ENCODE measurements at places on chromosomes 11 and 22.

DNA sequence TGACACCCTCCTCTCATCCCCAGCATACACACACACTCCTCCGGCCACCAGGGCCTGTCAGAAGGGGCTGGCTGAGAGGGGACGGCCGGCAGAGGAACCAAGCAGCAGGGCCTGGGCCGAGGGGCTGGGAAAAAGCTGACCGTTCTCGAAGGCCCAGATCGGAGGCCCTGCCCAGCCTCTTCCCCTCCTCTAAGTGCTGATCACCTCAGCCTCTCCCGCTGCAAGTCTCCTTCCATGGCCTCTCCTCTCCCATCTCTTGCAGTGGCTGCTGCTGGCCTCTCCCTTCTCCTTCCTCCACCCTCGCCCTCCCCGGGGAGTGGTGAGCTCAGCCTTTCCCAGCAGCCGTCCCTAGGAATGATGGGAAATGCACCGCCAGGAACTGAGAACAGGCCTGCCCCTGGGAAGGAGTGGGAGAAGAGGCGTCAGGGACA, 39.6 kb downstream of the ARRB1 start:
- DNase-seq: no peak

DNA sequence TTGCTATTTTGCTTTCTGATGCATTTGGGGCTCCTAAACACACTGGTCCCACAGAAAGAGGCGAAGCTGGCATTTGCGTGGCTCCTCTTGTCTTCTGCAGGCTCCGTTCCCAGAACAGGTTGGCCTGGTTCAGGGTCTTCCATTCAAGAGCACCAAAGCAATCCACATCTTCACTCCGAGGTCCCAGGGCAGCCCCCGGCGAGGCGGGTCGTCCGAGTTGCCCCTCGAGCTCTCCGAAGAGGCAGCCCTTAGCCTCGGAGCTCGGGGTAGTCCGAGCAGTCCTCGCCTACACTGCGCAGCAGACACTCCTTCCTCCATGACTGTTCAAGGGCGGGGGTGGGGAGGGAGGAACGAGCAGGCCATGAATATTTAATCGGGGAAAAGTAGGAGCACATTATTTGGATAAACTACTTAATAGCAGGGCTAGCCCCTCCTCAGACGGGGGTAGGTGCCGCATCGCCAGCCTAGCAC, 321.3 kb downstream of the BLID start:
- DNase-seq: no peak

DNA sequence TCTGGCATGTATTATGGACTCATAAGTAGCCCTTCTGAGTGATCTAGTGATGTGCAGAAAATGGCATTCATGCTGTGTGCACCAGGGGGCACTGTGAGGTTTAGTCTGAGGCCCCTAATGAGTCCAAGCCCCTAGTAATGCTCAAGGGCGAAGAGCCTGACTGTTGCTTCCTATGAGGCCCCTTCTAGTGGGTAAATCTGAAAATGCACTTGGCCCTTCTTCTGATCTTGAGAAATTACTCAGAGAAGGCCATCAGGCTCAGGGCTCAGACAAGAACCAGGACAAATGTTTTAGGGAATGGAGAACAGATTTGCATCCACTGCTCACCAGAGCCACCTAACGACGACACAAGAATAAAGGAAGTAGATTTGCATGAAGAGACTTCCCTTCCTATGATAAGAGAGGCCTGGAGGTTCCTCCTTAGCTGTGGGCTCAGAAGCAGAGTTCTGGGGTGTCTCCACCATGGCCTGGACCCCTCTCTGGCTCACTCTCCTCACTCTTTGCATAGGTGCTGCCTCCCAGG, 75.8 kb downstream of the GGTLC2 start:
- peak; percentile 21 for DNase-seq

- no peak for DNase-seq
These were observed 24.9 kb downstream of the RTL6 start for GRCh38 chr22:44473166-44473565.

DNA sequence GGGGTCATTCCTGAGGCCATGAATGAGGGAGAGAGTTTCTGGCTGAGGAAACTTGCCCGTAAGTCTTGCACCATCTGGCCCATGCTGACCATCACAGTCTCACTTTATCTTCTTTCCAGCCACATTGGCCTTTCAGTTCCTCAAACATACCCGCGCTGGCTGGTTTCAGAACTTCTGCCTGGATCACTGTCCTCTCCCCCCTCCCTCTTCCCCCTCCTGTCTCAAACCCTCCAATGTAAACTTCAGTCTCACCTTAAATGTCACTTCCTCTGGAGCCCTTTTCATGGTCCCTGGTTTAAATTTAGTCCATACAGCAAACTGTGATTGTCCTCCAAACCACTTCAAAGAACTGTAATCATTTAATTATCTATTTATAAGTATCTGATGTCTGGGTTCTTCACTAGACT, 3.7 kb upstream of the TMEM109 start:
- no peak for DNase-seq

DNA sequence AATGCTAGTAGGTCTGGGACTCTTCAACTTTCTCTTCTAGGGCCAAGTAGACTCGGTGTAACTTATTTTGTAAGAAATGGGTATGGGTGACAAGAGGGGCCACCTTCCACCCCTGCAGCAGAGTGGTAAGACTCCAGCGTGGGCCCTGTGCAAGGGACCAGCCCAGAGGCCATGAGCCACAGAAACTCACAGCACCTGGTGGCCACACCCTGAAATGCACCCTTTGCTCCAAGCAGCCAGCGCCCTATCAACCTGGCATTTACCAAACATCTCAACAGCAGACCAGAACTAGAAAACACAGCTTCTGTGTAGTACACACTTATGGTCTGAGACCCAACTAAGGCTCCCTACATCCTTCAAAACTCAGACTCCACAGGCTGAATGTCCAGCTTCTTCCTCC, 5.7 kb downstream of the CDCA5 start:
- no peak for DNase-seq

- peak; percentile 51 for DNase-seq
These were observed 520.2 kb downstream of the METTL15 start for GRCh38 chr11:28628412-28628811.

- no peak for DNase-seq
These were observed 38.5 kb downstream of the IGHMBP2 start for GRCh38 chr11:68942095-68942620.

DNA sequence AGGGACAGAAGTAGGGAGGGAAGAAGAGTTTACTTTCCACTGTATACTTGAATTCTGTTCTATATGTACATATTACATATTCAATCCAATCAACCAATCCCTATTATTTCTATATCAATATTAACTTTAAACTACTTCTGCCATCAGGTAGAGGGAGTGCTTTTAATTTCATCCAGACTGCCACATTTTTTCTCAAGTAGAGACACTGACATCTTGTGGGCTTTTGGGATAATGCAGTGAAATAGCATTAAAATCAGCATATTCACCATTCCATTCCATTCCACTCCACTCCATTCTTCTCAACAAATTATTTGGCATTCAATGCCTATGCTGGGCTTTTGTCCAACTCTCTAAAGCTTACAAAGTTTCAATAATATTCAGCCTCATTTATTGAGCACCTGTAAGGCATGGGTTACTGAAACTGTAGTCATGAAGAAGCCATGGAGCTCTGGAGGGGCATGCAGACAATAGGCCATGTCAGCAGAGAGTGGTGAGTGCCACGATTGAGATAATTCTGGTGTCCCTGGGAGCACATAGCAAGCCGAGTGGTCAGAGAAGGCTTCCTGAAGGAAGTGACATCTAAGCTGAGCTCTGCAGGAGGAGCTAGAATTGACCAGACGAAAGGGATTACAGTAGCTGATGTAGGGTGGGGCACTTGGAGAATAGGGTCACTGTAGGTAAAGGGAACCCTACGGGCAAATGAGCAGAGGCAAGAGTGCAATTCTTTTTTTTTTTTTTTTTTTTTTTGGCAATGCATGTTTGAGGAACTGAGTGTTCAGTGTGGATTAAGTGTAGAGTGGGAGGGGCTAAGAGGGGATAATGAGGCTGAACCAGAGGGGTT, 12.8 kb upstream of the CLPB start:
- no peak for DNase-seq

DNA sequence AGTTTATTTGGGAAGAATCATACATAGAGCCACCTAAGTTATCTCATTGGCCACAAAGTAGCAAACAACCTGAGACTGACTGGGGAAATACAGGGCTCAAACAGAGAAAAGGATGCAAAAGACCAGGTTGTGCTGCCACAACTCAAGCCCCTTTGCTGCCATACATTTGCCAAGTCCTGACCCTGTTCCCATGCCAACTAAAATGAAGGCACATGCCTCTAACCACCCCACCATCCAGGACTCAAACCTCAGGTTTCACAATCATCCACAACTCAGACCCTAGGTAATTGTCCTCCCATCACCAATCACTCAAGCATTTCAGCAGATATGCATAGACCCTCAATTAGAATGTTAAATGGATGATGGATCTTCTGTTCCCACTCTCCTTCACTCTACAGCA, 1.4 kb upstream of the MS4A1 start:
- DNase-seq: no peak

GRCh38 chr11:1060852-1061616, 13.6 kb upstream of the MUC2 start:
- no peak for DNase-seq

All from neuronal stem cell (in vitro differentiated cells).